ENCODE measurements at places on chromosomes 3 and 15.

DNA sequence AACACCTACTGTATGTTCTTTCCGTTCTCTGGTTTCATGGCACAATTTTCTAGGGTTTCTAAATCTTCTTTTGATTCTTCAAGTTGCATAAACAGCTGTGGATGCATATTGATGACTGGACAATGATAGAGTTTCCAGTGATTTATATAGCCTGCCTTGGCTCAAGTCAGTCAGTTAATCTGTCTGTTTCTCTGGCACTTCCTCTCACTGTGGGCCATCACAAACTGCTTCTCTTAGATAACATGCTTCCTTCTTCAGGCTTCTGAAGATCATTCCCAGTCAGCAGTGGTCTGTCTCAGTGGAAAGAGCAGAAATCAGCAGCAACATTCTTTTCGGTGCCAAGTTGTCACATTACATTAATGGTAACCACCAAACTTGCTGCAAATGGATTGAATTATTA is 207.2 kb downstream of the RYR3 start:
- no peak for DNase-seq

- no peak for DNase-seq
Measured at GRCh38 chr15:94395640-94396039, 164.3 kb downstream of the MCTP2 start.

DNA sequence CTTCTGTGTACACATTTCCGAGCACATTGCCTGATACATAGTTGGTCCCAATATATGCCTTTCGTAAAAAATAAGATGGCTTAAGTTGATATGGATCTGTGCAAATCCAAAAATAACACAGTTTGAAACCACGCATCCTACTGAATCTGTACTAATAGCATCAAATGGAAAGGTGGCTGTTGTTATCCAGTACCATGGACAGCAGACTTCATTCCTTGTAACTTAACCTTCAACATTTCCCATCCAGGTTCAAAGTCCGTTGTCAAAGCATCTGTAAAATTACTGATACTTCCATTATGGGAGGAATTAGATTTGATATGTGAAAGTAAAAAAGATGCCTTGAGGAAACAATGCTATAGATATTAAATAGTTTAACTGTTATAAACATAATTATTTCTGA is 65.5 kb upstream of the C3orf49 start:
- DNase-seq, result no peak

DNA sequence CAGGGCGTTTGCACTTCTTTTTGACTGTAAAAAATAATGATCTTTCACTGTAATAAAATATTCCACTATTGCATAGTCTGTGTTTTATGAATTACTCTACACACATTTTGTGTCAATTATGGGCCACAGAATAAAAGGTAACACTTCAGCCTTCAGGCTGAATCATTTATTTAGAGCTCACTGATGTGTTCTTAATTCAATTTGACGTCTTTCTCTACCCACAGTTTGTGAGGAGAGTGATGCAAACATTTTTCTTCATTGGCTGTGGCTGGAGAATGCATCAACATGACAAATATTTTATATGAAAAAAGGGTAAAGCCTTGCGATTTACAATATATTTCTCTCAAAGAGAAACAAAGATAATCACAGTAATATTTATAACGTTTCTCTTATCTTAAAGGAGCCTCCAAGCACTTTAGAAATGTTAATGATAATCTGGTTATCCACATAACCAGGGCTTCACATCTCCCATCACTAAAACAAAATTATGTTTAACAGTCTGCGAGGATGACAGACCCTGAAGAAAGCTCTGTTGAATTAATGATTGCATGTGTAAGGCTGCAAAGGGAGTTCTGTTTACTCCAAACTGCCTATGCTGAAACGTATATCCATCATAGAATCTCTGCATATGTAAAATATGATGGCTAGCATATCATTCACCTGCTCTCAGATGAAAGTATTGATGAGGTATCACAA is 951.3 kb downstream of the ZPLD1 start:
- DNase-seq, result no peak

DNA sequence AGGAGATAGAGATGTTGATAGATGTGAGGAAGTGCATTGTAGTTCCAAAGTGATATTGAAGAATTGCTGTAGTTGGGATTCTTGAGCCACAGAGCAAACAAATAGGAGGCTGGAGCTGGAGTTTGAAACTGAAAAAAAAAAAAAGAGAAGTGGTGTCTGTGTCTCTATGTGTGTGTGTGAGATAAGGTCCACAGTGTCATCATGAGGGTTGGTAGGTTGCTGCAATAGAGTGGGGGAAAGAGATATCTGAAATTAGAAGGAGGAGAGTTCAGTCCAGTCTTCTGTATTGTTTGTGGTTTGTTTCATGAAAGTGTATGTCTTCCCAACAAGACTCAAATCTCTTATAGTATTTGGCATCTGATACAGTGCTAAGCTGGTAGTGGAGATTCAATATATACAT is 37.3 kb upstream of the CACNA1D start:
- no peak for DNase-seq

- no peak for DNase-seq
Measured at GRCh38 chr3:33808559-33808958, 10.1 kb downstream of the PDCD6IP start.

DNA sequence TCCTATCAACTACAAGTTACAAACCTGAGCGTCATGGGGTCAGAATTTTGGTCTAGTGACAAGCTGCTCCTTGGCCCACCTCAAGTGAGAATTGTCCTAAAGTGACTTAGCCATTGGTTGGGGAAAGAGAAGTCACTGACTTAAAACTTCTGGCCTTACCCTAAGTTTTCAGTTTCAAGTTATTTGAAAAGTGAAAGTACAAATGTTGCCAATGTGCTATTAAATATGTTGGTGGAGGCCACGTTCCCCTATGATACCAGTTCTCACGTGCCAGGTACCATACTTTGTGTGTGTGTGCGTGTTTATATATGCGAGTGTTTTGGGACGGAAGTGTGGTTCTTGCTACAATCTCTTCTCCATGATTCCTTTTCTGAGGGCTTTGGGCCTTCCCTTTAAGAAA is 22.6 kb upstream of the RASGRP1 start:
- no peak for DNase-seq

DNA sequence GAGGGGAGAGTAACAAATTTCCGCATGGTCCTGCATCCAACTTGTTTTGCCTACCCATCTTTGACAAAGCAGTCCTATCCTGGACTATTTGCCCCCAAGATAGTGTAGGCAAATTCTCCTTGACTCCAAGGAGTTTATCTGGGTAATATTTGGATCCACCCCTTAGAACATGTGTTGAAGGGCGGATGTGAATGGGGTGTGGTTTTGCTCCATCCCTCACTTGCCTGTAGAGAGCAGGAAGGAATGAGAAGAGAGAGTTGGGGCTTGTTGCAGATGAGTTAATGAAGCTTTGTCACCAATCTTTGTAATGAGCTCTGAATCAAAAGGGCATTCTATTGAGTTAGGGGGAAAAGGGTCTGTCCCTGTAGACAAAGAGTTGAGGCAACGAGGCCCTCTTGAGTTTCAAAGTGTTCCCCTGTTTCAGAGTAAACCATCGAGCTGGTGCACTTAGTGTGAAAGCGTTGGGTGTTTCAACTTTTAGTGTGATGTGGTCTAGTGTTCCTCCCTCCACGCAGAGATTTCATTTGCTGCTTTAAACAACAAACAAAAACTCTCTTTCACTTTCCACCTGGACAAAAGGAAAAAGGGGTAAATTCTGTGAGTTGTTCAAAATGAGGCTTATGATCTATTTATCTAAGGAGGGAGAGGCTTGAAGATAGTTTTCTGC is 42.2 kb upstream of the PPARG start:
- no peak for DNase-seq

- no peak for DNase-seq
Measured at GRCh38 chr3:188853856-188854771, 317.7 kb upstream of the TPRG1 start.

GRCh38 chr15:62503451-62503850 is 338.4 kb upstream of the C2CD4B start:
- DNase-seq, result no peak

GRCh38 chr3:100578646-100579045 is 30.8 kb upstream of the ADGRG7 start:
- no peak for DNase-seq

DNA sequence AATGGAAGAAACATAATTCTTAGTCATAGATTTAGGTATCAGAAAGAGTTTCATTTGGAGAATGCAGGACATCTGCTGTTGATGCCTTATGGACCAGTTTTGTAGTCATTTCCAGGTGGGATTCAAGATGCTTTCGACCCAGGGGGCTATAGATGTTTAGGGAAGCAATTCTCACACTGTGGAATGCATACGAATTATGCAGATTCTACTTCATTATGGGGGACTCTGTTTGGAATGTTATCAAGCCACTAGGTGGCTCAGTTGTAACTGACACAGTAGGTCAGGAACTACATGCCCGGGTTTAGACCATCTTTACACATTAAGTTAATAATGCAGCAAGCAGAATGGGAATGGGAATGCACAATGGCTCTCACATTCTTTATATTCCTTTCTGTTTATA is 1359.8 kb downstream of the ZPLD1 start:
- no peak for DNase-seq

DNA sequence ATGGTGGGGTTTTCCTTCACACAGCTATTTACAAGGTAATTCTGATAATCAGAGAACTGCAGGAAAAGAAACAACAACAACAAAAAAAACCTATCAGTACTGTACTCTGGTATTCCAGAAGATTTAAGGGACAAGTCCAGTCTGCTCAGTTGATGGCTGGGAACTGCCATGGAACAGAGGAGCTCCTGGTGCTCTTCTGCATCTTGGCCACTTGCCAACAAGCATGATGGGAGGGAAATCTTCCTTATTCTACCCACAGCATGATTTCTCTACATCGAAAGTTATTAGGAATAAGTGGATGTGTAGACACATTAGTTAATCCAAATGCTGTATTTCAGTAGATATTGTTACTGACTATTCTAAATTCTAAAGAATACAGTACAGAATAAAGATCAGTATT is 51.7 kb downstream of the RASGRP1 start:
- no peak for DNase-seq

GRCh38 chr3:159831466-159831865 is 157.2 kb upstream of the IL12A start:
- DNase-seq, result no peak

- DNase-seq, result no peak
Measured at GRCh38 chr3:61765157-61765876, 203.9 kb downstream of the PTPRG start.

DNA sequence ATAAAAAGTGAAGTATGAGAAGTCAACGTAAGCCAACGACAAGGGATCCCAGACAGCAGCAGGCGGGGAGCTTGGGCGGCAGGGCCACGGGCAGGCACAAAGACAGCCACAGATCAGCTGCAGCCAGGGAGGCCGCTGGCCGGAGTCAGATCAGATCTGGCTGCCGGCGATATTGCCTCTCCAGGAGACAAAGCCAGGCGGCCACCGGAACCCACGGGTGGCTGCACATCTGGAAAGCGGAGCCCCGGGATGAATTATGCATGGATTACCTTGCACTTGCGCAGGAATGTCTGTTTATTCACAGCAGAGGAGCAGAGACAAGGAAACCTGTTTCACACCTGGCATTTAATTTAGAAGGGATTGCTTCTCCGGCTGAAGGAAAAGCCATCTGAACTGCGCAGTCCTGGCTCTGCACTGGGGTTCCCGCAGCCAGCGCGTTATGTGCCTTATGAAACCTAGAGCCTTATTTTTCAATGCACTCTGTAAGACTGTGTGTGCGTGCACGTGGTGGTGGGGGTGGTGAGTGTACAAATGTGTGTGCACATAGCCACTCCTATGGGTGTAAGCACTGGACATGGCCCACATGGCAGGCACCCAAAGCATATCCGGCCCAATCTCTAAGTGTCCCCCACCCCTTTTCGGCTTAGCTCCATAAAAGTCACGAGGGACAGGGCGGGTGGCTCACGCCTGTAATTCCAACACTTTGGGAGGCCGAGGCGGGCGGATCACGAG is 427.8 kb upstream of the MCTP2 start:
- DNase-seq, result no peak

DNA sequence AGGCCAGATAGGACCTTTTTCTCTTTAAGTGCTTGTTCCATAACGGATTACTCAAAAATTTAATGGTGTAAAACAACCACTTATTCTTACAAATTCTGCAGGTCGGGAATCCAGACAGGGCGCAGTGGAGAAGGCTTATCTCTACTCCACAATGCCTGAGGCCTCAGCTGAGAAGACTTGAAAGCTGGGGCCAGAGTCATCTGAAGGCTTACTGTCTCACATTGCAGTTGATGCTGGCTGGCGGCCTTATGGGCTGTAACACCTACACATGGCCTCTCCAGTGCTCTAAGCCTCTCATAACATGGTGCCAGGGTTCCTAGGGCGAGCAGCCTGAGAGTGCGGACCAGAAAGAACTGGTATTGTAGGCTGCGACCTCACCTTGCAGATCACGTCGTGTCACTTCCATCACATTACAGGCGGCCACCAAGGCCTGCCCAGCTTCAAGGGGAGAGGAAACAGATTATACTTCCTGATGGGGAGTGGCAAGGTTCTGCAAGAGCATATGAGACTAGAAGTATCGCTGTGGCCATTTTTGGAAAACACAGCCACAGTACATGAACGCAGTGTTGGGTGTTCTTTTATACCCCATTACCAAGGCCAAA is 32.4 kb downstream of the CMTM7 start:
- no peak for DNase-seq

GRCh38 chr15:70111203-70112073 is 13.7 kb upstream of the TLE3 start:
- no peak for DNase-seq

- no peak for DNase-seq
Measured at GRCh38 chr3:10454907-10455544, 50.4 kb downstream of the ATP2B2 start.

GRCh38 chr3:151697496-151697895 is 36.2 kb upstream of the AADACL2 start:
- DNase-seq, result no peak

GRCh38 chr3:177811112-177811511 is 613.8 kb upstream of the TBL1XR1 start:
- no peak for DNase-seq

DNA sequence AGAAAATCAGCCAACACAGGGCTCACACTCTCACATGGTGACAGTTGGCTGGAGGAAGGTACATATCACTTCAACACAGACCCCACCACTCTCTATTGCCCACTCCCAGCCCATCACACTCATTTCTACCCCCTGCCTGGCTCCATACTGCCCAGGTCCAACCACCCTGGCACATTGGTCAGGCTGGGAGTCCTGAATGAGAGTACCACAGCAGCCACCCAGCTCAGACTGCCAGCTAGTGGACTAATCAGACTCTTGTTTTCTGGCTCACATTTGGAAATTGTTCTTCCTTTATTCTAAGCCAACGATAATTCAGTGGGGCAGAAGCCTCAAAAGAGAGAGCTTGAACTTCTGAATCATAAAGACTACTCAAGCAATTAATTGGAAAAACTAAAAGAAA is 20.0 kb downstream of the MRPL46 start:
- DNase-seq, result no peak

- no peak for DNase-seq
Measured at GRCh38 chr3:72306800-72307341, 521.9 kb upstream of the PROK2 start.

- no peak for DNase-seq
Measured at GRCh38 chr3:146625186-146625775, 20.1 kb upstream of the PLSCR5 start.

DNA sequence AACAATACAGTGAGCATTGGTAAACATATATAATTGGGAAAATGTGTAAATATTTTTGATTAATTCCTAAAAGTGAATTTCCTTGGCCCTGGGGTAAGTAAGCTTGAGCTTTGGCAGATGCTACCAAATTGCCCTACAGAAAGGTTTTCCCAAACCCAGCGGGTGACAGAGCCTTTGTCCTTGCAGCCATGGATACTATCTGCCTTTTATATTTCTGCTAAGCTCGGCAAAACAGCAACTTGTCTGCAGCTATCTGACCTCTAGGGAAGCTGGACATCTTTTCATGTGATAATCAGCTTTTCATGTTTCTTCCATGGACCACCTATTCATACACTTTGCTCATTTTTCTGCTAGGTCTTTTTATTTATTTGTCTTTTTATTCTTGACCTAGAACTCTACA is 64.7 kb upstream of the SEC22A start:
- no peak for DNase-seq

Data from stimulated activated CD4-positive, alpha-beta T cell treated with anti-CD3 and anti-CD28 coated beads, Interleukin-1b, Interleukin-23, amount 100 ng/mL, for 1 hour (primary cell).